ENCODE measurements at places on chromosomes 6 and 20.

DNA sequence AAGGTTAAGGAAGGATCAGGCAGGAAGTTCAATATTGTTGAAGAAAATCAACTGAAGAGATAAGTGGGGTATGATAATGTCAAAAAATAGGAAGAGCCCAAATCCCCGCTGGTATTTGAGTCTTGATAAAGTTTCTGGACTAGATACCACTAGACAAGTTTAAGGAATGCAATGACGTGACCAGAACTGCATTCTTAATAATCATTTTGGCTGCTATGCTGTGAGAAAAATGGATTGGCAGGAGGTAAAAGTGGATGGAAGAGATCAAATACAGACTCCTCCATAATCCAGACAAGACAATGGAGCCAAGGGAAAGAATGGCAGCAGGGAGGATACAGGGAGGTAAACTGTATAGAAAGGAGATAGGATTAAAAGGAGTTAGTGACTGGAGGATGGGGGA lies 128.2 kb downstream of the COL12A1 start:
- DNase-seq = no peak

GRCh38 chr6:6176586-6177228 lies 143.8 kb downstream of the F13A1 start:
- no peak for DNase-seq

- peak; percentile 42 for DNase-seq
These were observed 59.8 kb upstream of the DEK start for GRCh38 chr6:18323935-18324705.

DNA sequence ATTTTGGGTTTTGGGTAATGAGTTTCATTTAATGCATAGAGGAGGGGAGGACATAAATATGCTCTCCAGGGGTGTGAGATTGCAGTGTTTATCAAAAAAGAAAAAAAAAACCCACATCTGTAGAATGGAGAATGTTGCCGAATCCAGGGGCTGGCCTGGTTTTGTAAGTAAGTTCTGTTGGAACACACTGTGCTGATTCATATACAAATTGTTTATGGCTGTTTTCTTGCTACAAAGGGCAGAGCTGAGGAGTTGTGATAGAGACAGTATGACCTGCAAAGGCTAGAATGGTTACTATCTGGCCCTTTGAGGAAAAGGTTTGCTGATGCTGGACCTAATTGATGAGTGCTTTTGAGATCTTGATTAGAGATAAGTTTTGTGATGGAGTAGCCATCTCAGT lies 30.4 kb downstream of the SCAF8 start:
- DNase-seq = no peak

DNA sequence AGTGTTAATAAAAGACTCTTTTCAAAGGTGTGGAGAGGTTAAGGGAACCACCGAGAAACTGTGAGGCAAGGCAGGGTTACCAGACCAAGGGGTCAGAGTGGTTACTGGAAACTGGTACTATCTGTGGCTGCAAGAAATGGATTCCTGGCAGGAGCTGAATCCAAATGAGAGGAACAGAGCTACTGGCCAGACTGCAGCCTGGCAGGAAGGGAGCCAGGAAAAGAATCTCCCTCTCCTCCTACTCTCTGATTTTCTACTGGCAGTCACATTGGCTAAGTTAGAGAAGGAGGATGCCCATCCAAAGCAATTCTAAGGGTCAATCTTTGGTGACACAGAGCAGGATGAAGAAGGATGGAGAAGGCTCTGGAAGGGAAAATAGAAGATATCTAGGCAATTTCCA lies 211.5 kb downstream of the GRM1 start:
- no peak for DNase-seq

- no peak for DNase-seq
These were observed 327.9 kb upstream of the SOX4 start for GRCh38 chr6:21265730-21266044.

DNA sequence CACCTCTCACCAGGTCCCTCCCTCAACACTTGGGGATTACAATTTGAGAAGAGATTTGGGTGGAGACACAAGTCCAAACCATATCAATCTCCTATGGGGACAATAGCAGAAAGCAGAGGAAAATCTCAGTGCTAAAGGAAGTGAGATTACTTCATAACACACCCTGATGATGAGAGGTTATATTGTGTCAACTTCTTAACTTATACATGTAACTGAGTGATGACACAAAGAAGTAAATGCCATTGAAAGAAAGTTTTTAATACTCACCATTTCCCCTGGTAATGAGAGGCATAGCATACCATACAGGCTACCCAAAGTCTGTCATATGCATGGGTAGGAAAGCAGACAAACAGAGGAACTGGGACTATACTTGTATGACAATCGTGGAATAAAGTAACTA lies 137.2 kb downstream of the MMUT start:
- no peak for DNase-seq

GRCh38 chr6:37860226-37860839 lies 40.8 kb downstream of the ZFAND3 start:
- DNase-seq = no peak

DNA sequence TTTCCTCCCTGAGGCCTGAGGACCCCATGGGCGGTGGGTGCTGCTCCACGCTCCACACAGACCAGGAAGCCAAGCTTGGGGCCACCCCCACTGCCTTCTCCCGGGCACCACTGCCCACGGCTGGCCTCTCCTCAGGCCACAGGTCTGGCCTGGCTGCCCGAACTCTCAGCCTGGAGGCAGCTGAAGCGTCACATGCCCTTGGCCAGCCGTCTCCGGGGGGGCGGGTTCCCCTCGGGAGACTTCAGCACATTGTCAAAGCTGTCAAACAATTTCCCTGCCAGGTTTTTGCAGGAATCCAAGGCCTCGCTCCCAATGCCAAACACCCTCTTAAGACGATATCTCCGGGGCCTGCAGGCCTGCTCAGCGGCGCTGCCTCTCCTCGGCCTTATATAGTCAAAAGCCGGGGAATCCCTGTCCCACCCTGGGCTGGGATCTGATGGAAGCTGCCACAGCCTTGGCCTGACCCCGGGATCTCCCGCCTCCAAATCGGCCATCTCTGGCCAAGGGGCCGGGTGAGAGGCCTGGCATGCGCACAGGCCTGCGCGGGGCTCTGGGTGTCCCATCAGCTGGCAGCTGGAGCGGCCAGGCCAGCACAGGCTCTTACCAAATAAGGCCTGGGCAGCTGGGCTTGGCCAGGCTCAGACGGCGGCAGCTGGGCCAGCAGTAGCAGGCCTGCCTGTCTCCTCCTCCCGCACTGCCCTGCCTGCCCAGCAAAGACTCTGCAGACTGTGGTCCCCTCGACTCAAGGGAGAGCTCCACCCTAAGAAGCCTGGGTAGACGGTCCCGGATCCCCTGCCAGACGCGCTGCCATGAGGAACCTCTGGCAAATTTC lies 49.7 kb downstream of the RBM38 start:
- no peak for DNase-seq

GRCh38 chr6:160750276-160750689 lies 48.2 kb downstream of the PLG start:
- no peak for DNase-seq

DNA sequence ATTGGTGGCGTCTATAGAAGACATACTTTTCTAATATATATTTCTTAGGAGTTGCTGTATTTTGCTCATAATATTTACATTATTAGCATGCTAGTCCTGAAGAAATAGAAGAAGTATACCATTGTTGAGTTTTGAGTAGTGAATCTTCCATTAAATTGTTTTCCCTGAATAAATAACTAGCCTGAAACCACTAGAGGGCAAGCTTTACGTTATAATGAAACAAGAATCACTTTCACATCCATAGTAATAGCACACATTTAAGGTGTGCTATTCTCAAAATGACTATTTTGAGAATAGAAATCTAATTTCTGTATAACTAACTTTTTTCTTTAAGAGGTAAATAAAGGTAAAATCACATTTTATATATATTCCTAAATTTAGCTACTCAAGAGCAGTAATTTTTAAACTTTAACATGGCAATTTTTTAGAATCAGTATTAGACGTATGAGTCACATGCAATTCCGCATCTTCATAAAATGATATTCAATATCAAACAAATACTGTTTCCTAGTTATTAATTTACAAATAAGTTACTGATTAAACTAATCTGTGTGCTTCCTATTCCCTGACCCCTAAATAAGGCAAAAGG lies 213.2 kb upstream of the MANEA start:
- DNase-seq = no peak

- no peak for DNase-seq
These were observed 120.8 kb downstream of the ISM1 start for GRCh38 chr20:13341737-13342393.

- DNase-seq = no peak
These were observed 25.2 kb downstream of the UST start for GRCh38 chr6:148771896-148772554.

GRCh38 chr6:45438849-45439406 lies 61.2 kb upstream of the SUPT3H start:
- no peak for DNase-seq

DNA sequence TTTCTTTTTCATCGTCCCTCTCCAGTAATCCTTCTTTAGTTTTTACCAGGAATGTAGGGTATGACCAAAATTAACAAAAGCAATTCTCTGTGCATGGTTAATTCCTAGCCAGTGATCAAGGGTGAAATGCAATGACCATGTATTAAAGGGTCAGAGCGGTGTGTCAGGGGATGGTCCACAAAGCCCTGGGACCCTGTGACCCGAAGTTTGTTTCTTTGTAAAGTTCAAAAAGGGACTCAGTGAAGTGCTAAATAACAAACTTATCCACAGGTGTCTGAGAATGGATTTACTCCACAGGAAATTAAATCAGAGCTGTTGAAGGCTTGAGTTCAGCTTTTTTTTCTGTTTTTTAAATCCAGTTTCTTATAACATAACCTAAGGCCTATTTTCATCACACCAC lies 375.7 kb downstream of the GJA1 start:
- no peak for DNase-seq

- DNase-seq = no peak
These were observed 373.8 kb upstream of the JAG1 start for GRCh38 chr20:11047559-11047958.

DNA sequence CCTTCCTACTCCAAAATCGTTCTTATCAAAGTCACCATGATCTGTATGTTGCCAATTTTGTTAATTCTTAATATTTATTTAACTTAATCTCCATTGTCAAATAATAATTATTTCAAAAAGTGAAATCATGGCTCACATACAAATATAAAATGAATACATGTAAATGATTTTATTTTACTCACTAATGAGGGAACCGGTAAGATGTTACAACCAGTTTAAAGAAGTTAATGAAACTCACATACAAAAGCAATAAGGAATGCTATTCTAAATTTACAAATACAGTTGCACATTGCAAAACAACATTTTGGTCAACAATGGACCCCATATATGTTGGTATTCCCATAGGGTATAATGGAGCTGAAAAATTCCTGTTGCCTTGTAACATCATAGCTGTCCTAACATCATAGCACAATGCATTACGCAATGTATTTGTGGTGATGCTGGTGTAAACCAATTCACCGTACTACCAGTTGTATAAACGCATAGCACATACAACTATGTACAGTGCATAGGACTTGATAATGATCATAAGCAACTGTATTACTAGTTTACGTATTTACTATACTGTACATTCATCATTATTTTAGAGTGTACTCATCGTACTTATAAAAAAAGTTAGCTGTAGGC lies 6.5 kb upstream of the SLC22A16 start:
- no peak for DNase-seq

GRCh38 chr6:151374036-151374683 lies 17.2 kb downstream of the ZBTB2 start:
- DNase-seq = no peak

DNA sequence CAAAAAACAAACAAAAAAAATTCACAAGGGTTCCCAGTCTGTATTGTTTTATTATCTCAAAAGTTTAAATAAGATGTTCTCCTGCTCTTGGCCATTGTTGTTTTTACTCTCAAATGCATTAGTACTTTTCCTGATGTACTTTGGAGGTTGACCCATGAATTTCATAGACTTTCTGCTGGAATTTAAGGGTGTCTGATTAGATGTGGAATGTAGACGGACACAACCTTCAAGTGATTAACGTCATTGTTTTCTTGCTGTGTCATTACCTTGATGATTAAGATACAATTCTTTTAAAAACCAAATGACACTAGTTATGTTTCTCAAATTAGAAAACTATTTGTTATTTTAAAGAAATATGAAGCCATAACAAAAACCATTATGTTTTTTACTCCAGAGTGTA lies 421.4 kb upstream of the RUNX2 start:
- DNase-seq = no peak

GRCh38 chr20:17782768-17783167 lies 83.0 kb downstream of the BANF2 start:
- no peak for DNase-seq

GRCh38 chr6:100856146-100856545 lies 25.0 kb downstream of the ASCC3 start:
- no peak for DNase-seq

- DNase-seq = no peak
These were observed 206.1 kb upstream of the CST7 start for GRCh38 chr20:24742989-24743388.

DNA sequence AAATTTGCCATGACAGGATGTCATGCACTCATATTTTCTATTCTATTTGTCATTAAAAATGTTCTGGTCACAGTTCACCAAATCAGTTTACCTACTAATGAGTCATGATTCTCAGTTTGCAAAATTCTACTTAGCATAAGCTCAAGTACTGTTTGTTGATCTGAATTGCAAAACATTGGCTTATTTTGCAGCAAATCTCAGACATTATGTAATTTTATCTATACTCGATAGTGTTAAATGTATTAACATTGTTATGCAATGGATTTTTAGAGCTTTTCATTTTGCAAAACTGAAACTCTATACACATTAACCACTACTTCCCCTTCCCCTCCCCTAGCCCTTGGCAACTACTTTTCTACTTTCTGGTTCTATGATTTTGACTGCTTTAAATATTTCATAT lies 213.8 kb upstream of the ZFP64 start:
- no peak for DNase-seq

GRCh38 chr6:71194724-71195123 lies 93.9 kb upstream of the OGFRL1 start:
- DNase-seq = no peak

DNA sequence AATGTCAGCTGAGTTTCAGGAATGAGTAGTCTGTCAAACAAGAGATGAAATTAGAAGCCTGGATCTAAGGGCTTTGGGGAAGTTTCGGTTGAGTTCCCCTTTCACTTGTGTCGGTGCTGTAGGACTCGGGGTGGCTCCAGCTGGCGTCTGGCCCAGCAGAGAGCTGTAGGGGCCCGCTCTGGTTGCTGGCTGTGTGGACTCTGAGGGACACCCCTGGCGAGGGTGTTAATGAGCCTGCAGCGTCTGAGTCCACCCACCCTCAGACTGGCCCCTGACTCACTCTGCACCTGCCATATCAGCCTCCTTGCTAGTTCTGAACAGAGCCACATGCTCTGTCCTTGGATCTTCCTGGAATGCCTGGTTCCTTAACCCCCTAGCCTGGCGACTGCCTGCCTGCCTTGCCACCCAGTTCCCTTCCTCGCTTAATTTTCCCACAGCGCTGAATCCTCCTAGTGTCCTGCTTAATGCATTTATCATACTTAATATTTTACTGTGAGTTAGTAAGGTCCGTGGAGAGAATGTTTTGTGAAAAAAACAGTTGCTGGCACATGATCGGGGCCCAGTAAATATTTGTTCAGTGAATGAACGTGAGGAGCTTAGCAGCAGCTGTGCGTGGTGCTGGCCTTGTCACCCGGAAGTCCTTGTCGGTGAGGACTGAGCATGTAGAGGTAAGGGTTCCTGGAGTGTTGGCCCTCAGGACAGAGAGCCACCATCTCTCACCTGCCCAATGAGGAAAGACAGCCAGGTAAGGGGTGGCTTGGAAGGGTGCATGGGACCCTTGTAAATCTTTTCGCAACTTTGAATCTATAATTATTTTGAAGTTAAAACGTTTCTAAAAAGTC lies 1.6 kb downstream of the DNAJC5 start:
- no peak for DNase-seq

Data from NCI-H1048 (cell line).